ENCODE measurements at places on chromosomes 2 and 18.

DNA sequence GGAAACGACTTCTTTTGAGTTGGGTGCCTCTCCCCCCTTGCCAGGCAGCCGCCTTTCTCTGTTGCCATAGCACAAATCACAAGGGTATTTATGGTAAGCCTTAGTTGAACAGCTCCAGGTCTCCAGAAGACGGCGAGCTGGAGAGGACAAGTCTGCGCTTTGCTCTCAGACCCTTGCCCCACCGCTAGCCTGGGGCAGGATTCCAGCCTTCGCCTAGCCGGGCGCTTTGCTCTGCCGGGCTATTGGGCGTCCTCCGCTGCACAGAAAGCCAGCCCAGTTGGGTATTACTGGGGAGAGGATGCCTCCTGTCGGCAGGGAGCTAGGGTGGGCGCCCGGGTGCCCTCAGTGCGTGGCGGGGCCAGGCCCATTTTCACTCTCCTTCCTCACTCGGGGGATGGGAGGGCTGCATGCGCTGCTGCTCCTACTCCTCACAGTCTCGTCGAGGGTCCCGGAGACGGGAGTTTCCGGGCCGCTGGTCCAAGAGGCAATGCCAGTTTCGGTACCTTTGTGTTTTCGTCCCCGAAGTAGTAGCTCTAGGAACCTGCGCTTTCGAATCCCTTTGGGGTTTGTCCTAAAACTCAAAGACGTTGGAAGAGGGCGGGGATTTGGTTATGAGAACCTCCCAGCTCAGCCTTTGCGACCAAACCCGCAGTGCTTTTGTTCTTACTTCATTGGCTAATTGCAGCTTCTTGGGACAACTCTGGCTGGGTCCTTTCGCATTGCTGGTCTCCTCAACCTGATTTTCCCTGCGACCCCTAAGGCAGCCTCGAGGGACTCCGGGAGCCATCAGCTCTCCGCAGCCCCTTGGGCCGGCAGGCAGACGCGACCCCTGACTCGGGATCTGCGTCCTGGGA, 3.6 kb upstream of the DLX2 start:
- no peak for DNase-seq

GRCh38 chr2:162967811-162968210, 129.2 kb upstream of the KCNH7 start:
- no peak for DNase-seq

DNA sequence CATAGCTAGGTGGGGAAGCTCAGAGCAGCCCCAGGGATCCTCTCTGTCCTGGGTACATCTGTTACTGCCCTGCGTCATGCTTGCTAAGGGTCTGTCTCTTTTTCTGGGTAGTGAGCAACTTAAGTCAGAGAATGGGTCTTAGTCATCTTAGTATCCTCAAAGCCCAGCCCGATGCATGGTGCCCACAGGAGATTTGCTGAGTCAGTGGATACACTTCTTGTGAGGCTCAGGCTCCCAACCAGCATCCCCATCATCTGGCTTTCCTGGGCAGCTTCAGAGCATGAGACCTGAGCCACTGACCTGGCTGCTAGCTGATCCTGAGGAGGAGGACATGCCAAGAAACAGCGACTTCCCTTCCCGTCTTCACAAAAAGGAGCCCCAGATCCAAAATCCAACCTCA, 10.0 kb downstream of the FOXI3 start:
- DNase-seq = no peak

- no peak for DNase-seq
Measured at GRCh38 chr2:7237466-7237865, 320.3 kb downstream of the RNF144A start.

DNA sequence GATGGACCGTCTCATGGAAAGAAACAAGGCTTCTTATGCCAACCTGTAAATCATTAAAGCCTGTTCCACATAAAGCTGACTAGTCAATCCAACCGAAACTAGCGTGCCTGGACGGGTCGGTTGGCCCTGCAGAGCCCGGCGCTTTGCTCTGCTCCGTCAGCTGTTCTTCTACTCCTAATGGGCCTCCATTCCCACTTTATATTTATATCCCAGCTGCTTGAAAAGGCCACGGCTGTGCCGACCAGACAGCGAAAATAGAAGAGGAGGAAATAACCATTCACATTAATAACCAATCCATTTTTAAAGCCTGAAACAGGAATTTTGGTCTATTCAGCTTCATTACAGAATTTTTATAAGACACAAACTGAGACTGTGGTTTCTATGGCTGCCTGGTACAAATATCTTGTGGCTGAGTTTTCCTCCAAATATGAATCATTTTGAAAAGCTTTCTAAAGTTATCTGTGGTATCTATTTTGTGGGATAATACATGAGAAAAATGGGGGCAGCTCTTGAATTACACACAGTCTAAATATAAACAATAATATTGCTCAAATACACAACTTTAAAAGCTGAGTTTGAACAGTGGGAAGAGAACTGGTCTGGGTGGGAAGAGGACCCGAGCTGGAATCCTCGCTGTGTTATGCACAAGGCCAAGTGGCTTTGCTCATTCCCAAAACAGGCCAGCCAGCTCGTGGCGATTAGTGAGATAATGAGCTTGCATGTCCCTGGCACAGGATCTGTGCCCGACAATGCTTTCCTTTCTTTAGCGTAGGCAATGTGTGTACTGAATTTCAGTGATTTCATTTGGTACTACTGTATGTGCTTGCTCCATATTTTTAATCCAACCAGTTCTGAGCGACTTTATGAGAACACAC, 10.5 kb upstream of the FAM124B start:
- no peak for DNase-seq
